ENCODE measurements at places on chromosomes 11 and 22. TPM values are rescaled to one million over a fixed set of nuclear protein-coding genes. Genes with fewer than 3 reads are reported as not detected.

XBP1 gene
- 142 TPM for total RNA-seq

CCDC88B gene
- total RNA-seq: 1.6 TPM

GRCh38 chr11:40246983-40247382 lies 1212.5 kb downstream of the LRRC4C start:
- no peak for DNase-seq

- no peak for DNase-seq
Measured at GRCh38 chr22:47629791-47630655, 867.6 kb downstream of the TBC1D22A start.

MAPK8IP2 gene
- total RNA-seq: 4.7 TPM

- no peak for DNase-seq
Measured at GRCh38 chr11:35459489-35459888, 40.1 kb upstream of the SLC1A2 start.

DNA sequence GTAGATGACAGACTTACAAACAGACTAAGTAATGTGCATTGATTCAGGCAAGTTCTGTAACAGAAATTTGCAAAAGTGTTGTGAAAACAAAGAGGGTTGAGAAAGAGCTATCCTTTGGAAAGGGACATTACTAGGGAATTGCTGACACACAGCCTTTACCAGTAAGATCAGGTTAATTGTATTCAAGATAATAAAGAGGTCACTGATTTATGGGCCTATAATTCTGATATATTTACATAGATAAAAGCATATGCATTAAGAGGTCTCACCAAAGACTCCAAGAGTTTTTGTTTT lies 138.7 kb downstream of the MAML2 start:
- DNase-seq: no peak

GRCh38 chr11:87298155-87298554 lies 260.4 kb downstream of the TMEM135 start:
- DNase-seq: no peak

- DNase-seq: no peak
Measured at GRCh38 chr11:85813721-85814120, 2.8 kb upstream of the SYTL2 start.

KRTAP5-5 gene
- not detected for total RNA-seq

DNA sequence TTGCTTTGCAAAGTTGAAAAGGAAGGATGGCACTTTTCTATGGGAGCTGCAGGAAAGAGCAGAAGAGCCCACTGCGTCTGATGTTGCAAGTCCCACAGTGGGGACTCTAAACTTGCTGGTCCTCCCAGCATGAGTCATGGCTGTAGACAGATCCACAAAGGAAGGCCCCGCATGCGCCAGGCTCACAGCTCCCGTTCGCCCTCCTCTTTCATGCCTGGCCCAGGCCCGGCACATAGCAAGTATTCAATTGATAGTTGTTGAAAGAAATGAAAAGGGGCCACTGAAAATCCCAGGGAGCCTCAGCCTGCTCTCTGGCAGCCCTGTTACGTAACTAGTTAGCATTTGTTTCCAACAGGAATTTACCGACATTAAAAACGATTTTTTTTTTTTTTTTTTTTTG lies 18.9 kb downstream of the AP1B1 start:
- DNase-seq: peak; percentile 80

DNA sequence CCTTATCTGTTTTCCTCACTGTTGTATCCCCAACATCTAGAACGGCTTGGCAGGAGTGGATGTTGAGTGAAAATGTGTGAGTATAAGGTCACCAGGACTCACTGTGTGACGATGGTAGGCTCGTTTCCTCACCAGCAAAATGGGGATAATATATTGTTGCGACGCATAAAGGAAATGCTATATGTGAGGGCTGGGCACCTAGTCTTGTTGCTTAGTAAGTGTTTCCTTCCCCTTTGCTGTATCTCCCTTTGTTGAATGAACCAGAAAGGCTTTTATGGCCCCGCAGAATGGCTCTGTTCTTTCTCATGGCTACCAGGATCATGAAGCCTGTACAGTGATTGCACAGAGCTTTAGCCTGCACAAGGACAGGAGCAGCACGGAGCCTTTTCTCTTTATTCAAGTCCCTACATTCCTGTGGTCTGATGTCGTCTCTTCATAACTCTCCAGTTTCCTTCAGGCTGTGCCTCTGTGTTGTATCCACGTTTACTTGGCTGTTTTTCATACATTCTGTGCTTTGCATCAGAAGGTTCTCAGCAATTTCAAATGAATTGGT lies 5.4 kb downstream of the TNRC6B start:
- DNase-seq: peak; percentile 89

DNA sequence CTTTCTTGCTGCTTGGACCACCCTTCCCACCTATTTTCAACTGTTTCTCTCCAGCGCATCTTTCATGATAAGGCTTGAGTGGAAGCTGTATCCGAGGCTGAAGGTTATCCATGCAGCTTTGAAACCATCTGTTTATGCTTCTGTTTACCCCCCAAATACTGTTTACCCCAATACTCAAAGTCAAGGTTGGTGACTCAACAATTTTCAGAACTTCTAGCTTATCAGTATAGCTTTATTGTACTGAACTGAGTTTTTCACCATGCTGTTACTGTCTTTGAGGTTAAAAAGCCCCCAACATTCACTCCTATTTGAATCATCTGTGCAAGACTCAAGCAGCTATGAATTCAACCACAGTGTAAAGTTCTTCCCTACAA lies 1.1 kb upstream of the CABIN1 start:
- DNase-seq: no peak

TYR gene
- not detected for total RNA-seq

MRGPRX3 gene
- total RNA-seq: not detected

GRCh38 chr11:80167766-80168165 lies 726.9 kb upstream of the TENM4 start:
- DNase-seq: peak; percentile 28

CEND1 gene
- total RNA-seq: 0.62 TPM

DNA sequence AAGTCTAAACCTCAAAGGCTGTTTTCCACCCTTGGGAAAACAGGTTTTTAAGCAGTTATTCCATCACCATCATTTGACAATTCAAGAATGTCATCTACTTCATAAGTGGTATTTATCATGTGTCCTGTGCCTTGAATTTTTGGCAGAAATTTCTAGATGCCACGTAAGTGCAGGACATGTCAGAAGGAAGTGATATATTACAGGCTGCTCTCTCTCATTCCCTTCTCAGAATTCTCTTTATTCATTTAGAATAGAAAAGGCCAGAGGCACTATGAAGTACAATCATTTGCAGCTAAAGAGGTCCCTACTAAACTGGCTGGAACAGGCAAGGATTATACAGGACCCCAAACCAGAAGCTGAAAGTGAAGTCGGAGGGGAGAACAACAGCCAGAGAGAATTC lies 11.9 kb downstream of the RBFOX2 start:
- peak; percentile 62 for DNase-seq

DNA sequence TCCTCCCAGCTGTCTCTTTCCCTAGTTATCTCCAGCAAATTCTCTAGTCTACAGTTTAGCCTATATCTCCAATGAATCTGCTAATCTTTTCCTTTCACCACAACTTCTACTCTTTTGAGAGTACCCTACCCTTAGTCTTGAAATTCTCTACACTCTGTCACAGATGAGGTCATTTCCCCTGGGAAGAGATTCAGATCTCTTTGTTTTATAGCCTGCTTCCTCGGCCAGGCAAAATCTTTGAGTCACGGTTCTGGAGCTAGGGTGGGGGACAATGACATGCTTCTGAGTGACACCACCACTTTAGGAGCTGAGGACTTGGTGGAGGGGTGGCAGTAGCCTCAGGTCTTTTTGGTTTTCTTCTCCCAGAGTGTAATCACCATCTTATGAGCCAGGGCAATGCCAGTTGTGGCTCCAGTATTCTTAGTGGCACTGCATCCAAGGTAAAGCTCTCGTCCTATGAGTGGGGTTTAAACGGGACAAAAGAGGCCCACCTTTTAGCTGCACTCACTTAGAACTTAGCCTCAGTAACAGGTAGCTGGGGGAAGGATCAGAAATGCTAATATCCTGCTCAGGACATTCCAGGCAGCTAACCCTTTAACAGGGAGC lies 98.5 kb upstream of the RRM1 start:
- peak; percentile 22 for DNase-seq

DNA sequence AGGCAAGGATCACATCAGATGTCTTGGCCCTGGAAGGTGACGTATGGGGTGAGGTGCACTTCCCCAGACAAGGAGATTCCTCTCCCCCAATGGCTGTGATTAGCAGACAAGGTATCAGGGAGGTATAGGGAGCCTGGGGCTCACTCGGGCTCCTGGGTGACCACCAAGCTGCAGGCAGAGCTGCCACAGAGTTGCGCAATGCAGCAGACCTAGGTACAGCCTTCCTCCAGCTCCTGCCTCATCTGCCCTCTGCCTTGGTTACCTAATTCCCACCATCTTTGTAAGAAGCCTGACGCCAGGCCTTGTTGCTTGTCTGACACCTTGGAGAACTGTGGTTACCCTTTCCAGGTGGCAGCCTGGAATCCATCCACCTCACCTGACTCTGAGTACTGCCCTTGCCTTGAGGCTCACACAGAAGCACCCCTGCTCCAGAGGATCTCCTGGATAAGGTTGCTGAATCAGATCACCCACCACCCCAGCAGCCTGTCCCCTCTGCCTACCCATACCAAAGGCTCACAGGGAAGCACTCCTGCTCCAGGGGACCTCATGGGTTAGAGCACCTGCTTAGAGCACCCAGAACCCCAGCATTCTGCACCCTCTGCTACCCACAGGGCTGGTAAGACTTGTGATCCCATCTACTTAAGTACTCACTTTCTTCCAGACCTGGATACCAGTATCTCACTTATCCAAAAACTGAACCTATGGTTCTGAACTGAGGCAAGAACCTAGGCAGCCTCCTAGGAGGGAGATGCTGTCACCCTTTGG lies 40.4 kb downstream of the GAB4 start:
- no peak for DNase-seq

GRCh38 chr22:50715776-50716175 lies 22.2 kb upstream of the ACR start:
- no peak for DNase-seq

DNA sequence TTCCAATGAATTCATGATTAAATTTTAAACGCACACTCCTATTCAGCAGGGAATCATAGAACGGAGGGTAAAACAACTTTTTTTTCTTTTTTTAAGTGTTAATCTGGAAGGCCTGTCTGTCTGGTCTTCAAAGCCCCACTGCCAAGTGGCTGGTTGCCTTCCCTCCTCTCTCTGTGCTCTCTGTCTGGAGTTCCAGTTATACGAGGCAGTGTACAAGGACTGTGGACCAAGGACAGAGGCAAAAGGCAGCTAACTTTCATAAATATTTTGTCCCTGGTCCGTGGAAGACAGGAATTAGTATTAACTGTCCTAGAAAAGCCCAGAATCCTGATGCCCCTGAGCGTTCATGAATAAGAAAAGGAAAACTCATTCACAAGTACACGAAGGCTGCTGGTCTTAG lies 164.0 kb upstream of the E2F8 start:
- no peak for DNase-seq

- DNase-seq: no peak
Measured at GRCh38 chr22:44956840-44957767, 52.7 kb downstream of the PHF21B start.

FAT3 gene
- total RNA-seq: 41.0 TPM

- no peak for DNase-seq
Measured at GRCh38 chr11:16793009-16793408, 54.6 kb downstream of the C11orf58 start.

- DNase-seq: peak; percentile 42
Measured at GRCh38 chr11:27018902-27019529, 21.6 kb upstream of the BBOX1 start.

- no peak for DNase-seq
Measured at GRCh38 chr11:7534042-7534378, 20.2 kb downstream of the PPFIBP2 start.

- peak; percentile 38 for DNase-seq
Measured at GRCh38 chr11:60985991-60986915, 14.8 kb downstream of the CD6 start.

DMC1 gene
- not detected for total RNA-seq

DNA sequence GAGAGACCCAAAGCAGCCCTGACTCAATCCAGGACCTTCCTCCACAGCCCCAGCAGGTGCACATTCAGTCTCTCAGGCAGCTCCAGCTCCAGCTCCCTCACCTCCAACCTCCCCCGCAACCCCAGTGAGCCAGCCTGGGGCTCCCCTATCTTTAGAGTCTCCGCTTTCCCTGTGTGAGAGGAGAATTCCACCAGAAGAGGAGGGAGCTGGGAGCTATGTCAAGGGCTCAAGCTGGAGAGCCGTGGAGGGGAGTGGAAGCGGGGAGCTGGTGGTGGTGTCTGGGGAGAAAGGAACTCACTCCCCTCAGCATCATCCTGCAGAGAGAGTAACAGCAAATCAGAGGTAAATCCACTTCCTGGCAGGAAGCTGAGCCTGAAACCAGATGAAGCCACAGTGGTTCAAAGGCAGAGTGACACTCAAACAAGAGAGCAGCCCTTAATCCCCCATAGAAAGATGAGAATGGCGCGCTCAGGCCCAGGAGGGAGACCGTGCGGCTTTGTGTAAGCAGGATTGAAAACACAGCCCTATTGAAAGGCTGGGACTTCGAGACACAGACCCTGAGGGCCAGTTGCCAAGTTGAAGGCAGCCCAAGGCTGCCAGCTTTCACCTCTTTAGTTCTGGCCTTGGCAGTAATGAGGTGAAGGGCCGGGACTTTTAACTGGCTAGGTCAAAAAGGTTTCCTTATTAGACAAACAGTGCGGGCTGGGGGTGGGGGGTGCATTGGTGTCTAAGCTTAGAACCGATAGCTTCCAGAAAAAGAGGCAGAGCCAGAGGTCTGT lies 21.4 kb upstream of the CDON start:
- no peak for DNase-seq

TBX1 gene
- total RNA-seq: 6.8 TPM

DNA sequence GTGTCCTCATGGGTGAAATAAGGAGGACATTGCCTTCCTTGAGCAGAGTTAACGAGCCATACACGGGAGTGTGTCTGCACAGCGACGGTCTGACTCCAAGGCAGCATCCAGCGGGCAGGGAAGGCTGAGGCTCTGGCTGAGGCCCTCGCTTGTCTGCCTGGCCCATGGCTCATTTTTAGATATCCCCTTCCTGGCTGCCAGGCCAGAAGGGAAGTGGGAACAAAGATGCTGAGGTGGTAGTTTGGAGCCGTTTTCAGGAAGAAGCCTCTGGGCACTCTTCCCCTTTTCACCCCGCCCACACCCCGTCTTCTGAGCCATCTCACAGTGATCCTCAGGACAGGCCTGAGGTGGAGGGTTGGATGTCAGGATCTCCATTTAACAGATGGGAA lies 3.0 kb upstream of the SLCO2B1 start:
- DNase-seq: no peak

SPI1 gene
- total RNA-seq: not detected

DNA sequence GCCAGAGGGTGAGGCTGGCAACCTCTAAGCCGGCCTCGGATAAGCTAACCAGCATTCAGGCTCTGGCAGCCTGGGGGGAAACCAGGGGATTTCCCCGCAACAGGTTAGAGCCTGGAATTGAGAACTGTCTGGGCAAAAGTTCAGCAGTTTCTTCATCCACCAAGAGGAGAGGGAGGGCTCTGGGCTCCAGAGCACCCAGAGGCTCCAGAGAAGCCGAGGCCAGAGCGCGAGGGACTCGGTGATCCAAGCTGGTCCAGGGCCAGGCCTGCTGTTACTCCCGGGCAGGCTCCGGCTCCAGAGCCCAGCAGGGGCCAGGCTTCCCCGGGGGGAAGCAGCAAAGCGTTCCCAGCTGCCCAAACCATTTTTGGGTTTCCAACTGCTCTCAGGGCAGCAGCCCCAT lies 13.3 kb upstream of the SH3BP1 start:
- no peak for DNase-seq

C11orf21 gene
- not detected for total RNA-seq

GRCh38 chr11:113497066-113497910 lies 22.1 kb upstream of the DRD2 start:
- no peak for DNase-seq

GRCh38 chr11:108685419-108686130 lies 20.7 kb downstream of the DDX10 start:
- DNase-seq: no peak

- DNase-seq: peak; percentile 38
Measured at GRCh38 chr11:45105233-45105983, 41.0 kb upstream of the PRDM11 start.

- no peak for DNase-seq
Measured at GRCh38 chr11:102522312-102523188, 8.0 kb downstream of the MMP7 start.

All from astrocyte (in vitro differentiated cells and primary cell).